ENCODE measurements at places on chromosomes 4 and X. TPM values are rescaled to one million over a fixed set of nuclear protein-coding genes. Genes with fewer than 3 reads are reported as not detected.

The NPY5R gene
- total RNA-seq: not detected

DNA sequence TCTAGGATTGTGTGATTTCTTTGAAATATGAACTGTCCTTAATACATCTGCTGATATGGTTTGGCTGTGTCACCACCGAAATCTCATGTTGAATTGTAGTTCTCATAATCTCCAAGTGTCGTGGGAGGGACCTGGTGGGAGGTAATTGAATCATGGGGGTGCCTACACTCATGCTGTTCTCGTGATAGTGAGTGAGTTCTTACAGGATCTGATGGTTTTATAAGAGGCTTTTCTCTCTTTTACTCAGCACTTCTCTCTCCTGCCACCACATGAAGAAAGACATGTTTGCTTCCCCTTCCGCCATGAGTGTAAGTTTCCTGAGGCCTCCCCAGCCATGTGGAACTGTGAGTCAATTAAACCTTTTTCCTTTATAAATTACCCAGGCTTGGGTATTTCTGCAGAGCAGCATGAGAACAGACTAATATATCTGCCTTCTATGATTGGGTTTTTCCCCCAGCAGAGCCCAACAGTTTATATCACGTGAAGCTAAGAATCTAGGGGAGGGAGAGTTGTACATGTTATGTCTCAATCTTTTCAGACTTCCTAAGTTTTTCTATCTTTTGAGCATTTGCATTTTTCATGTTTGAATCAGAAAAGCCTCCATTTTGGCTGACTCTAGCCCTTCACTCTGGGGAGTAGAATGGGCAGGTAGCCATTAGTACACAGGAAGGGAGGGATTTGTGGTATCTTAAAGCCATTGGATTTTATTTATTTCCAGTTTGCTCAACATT lies 58.9 kb downstream of the PLAC1 start:
- DNase-seq: no peak

The MAGEA8 gene
- not detected for total RNA-seq

- no peak for DNase-seq
Observed at GRCh38 chr4:91147067-91147466, 1019.9 kb downstream of the CCSER1 start.
